ENCODE measurements at places on chromosomes 11 and 22.

GRCh38 chr11:75560644-75561043, 1.4 kb upstream of the SERPINH1 start:
- DNase-seq = no peak

GRCh38 chr22:26711205-26711963, 54.0 kb downstream of the MIAT start:
- no peak for DNase-seq

DNA sequence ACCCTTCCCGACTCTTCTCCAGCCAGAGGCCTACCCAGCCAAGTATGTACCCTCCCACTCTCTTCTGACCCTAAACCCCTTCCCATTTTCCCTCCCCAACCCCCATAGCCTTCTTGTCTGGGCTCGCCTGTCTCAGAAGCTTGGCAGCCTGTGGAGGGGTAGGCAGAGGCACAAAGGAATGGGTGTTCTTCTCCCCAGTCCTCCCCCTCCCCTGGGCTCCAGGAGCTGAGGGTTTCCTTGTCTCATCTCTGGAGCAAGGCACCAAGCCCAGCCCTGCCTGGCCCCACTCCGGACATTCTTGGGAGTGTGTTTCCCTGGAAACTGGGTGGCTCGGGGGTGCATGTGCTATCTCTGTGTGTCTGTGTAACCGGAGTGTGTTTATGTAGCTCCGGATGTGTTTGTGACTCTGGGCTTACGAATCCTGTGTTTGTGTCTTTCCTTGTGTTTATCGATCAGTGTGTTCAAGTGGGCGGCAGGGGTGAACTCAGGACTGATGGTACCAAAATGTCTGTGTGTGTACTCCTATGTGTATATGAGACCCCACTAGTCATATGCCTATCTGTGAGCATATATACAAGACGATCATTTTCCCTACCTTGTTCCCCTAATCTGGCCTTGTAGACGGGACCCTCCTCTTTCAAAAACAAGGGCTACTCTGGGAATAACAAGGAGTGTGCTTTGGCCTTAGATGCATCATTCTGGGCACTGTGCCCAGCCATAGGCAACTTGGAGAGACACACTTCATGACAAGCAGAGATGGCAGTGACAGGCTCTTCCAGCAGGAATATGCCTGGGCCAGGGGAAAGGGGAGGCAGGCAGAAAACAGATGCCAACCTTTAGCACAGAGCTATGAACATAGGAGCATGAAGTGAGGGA, 10.9 kb downstream of the PHLDB1 start:
- DNase-seq = no peak

DNA sequence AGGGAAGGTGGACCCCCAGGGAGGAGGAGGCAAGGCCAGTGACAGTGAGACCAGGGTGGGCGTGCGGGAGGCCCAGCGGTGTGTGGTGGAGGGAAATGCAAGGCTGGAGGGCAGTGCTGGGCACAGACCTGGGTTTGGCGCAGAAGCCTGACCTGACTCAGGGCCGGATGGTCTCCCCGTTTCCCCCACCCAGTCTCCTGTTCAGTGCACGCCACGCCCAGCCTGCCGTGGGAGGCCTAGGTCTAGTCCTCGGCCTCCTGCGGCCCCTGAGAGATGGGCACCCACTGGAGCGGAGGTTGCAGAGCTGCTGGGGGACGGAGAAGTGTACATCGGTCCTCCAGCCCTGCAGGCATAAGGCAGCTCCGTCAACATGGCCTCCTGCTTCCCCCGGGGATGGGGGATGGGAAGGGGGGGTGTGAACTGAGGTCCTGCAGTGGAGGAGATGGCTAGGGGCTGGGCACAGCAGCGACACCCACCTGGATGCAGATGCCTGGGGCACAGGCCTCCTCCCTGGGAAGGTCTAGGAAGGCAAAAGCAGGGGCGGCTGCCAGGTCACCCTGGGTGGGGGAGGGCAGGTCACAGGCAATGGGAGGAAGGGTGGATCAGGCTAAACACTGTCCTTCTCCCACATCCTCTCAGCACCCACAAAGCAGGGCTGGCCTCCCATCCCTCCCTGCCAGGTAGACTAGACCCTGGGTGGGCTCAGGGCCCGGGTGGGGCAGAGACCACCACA, 15.9 kb downstream of the IL17REL start:
- peak; percentile 7 for DNase-seq

DNA sequence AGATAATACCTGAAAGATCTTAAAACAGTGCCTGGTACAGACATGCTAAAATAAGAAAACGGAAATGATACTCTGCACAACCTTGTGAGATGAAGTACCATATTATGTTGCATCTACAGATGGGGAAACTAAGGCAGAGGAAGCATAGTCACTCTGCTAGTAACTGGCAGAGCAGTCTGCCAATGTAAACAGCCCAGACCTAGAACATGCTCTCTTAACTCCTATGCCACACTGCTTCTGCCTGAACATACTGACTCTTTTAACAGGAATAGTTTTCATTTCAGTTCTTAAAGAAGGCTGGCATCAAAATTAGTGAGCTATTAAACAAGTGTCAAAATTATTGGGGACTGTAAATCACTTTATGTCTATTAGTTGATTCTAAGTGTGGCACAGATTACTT, 99.9 kb downstream of the CD44 start:
- DNase-seq = no peak

DNA sequence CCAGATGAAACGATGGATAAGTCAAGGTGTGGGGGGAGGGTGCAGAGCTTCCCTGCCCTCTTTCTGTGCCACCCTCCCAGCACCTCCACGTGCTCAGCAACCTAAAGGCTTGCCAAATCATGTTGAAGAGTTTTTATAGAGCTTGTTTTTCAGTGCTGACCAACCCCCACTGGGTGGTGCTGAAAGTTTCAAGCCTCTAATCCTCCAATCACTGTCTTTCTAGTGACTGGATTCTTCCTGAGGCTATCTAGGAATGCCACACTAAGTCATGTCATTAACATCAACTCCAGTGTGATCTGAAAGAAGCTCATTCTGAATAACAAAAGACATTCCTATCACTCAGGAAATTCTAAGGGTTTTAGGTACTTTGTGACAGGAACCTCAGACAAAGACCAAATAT, 382.6 kb downstream of the DYNC2H1 start:
- no peak for DNase-seq

DNA sequence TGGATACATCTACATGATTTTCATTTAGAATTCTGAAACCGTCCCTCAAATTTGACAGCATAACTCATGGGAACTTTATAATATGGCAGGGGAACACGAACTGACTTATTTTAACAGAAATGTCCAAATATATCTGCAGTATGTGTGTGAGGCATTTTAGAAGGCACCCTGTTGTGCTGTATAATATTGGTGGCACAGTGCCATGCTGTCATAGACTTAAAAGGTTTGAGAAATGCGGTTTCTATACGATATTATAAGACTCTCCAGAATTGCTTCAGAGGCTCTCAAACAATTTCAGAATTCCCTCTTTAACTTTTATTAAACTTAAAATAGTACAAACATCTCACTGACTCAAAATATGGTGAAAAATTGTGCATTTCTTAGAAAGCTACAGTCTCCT, 181.6 kb downstream of the MSANTD4 start:
- DNase-seq = no peak

- DNase-seq = no peak
Measured at GRCh38 chr11:75541193-75542087, 15.7 kb upstream of the GDPD5 start.

GRCh38 chr11:111586388-111586831, 15.8 kb upstream of the SIK2 start:
- no peak for DNase-seq

DNA sequence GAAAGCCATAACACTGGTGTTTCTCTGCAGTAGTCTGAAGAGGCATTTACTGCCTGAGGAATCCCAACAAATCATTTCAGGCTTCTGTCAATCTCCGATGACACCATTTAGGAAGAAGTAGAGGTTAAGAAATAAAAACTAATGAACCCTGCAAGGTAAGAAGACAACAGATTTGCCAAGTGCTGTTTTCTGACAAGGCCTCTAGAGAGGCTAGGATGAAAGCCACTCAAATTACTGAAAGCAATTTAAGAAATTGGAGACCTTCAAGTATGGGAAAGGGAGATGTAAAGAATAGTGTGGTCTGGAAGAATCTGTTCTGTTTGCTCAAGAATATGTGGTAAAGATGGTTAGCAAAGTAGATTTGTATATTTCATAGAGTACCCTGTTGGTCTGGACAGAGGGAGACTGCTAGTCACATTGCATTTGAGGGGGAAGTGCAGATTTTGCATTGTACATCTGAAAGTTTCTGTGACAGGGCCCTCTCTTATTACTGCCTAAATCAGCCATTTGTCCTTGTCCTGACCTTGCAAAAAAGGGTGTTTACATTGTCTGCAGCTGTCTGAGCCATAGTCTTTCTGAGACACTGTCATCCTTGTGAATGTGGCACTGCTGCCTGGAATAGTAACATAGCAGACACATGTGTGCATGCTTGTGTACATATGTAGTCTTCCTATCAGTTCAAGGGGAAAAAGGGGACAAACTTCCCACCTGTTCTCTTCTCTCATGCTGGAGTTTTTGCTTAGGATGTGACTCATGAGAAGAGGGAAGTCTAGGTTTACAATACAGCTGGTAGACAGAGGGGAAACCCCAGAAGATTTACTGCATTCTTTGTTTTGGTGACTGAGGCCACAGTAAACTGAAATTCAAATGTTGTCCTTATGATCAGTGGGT, 640.2 kb upstream of the KIRREL3 start:
- DNase-seq = no peak

- DNase-seq = no peak
Measured at GRCh38 chr11:44104481-44105294, 9.2 kb downstream of the EXT2 start.

GRCh38 chr11:45355706-45356041, 69.5 kb upstream of the SYT13 start:
- no peak for DNase-seq

DNA sequence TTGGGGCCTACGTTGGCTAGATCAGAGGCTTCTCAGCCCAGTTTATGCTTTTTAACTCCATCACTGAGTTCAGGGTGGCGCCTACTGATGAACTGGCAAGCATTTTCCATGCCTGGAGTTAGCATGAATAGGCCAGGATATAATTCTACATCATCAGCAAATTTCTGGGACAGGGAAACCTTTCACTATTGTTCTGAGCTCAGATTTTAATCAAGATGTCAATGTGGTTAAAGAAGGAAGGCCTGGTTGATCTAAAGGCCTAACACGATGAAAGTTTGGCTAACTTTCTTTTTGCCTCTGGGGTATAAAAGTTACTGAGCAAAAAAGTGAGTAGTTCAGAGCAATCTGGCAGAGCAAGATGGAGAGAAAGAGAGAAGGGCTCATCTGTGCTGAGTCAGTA, 21.7 kb upstream of the IFITM3 start:
- DNase-seq = no peak

Data from omental fat pad (tissue), 4 donors.